ENCODE measurements at places on chromosomes 11 and 22.

GRCh38 chr11:2815762-2816496, 69.6 kb downstream of the CDKN1C start:
- DNase-seq = no peak

GRCh38 chr11:77167791-77168190, 39.7 kb downstream of the MYO7A start:
- no peak for DNase-seq

- peak; percentile 25 for DNase-seq
Observed at GRCh38 chr11:6667733-6668374, 12.2 kb upstream of the DCHS1 start.

DNA sequence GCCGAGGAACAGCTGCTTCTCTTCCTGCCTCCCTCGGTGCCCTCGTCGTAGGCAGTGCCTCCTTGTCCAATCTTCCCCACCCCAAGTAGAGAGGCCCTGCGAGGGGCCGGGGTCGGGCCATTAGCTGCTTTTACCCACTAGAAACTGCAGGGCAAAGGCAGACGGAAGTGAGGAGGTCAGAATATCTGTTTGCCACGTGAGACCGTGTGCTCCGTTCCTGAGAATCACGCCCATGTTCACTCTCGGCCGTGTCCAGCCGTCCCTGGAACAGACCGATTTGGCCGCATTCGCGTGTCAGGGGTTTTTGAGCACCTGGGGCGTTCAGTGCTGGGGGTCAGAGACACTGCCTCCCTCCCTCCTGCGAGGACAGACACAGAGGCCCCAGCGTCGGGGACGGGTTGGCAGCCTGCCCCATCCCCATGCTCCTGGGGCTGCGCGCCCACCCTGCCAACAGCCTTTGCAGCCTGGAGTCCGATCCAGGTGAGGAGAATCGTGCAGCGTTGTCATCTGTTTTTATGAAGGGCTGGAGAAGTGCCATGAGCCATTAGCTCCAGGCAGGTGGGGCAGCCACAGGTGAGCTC, 982.2 kb downstream of the BRD1 start:
- DNase-seq = no peak

DNA sequence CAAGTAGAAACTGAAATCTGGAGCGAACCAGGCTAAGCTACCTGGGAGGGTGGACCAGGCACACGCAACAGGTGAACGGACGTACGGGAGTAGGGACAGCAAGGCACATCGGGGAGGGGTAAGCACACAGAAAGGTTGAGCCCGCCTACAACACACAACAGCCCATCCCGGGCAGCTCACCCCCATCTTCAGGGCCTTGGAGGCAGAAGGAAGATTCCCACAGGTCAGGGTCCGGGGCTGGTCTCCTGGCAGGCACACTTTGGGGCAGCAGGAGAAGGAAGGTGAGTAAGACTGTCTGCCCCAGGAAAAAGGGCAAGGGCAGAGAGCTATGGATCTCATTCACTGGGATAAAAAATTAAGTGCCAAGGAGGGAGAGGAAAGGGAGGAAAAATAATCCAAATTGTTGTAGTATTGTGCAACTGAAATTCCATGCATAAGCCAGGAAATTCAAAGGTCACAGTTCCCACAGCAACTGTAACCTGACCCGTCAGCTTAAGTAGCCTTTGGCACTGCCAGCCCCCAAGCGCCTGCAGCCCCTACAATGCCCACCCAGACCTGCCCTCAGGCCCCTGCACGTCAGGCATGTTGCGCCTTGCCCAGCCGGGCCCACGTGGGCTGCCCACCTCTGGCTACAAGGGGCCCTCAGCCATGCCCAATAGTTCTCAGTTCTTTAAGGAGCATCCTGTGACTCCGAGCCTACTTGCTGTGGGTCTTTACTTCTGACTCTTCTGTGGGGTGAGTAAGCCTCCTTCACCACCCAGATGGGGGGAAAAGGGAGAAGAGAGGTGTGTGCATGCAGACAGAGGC, 51.8 kb downstream of the MICAL3 start:
- DNase-seq = no peak

- DNase-seq = no peak
Observed at GRCh38 chr11:45024316-45024715, 73.6 kb upstream of the TP53I11 start.

GRCh38 chr22:38837414-38837928, 6.4 kb downstream of the NPTXR start:
- no peak for DNase-seq

DNA sequence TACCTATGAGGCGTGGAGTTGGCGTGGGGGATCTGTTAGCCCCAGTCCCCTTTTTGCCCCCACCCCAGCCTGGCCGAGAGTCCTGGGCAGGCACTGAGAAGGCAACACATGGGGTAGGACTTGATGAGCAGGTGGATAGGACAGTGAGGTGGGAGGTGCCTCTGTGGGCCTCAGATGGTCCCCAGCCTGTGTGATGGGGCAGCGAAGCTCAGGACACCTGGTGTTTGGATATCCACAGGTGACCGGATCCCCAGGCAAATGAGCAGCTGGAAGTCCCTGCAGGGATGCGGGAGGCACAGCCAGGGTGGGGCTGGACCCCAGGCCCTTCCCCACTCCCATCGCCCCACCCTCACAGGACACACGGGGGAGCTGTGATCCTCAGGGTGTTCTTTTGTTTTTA, 9.7 kb downstream of the FBLN1 start:
- no peak for DNase-seq

DNA sequence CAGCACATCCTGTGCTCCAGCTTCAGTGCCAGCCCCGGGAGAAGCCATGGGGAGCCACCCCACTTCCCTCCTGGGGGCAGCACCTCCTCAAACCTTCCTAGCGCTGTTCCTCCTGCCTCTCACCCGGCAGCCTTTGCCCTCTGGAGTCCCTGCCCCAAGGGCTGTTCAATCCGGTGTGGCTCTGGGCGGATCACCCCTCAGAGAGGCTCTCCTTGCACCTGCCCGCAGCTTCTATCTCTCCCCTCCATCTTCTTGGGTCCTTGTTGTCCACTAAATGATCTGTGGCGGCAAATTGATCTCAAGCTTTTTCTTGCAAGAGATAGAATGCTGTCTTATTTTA, 18.1 kb upstream of the CDKN1C start:
- no peak for DNase-seq

DNA sequence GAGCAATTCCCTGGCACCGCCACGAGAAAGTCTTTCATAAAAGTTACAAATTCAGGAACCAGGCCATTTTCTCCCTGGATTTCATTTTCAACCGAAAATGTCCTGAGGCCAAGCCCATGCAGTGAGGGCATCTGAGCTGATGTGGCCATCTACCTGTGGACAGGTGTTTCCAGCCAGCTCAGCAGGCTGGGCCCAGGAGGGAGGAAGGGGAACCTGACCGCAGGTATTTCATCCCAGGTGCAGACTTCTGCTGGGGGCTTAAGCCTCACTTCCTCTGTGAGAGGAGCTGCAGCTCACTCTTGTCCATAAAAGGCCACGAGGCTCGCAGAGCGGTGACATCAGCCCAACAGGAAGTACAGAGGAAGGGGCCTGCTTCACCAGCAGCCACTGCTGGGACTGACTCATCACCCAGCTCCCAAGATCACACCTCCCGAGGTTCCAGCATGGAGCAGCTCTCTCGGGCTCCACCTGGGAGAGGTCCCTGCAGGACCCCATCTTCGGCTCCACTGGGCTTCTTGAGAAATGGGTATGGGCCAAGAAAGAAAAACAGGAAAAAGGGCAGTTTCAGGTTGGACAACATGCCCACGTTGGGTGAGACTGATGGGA, 56.4 kb downstream of the MYH9 start:
- DNase-seq = peak; percentile 77

- DNase-seq = no peak
Observed at GRCh38 chr11:128346804-128347203, 240.6 kb downstream of the ETS1 start.

DNA sequence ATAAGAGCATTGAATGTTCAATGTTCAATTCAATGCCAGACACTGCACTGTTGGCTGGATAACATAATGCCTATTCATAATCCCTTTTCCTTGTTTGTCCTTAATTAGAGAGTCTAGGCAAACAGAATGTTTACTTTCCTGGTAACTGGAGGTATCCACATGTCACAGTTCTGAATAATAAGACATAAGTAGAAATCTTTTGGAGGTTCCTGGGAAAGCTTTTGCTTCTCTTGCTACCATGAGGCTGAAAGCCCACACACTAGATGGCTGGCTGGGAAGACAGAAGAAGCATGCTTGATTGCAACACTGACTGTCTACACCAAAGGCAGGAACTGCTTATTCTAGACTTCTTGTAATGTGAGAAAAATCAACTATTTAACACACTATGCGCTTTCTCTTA, 79.5 kb downstream of the GAB2 start:
- DNase-seq = no peak

- no peak for DNase-seq
Observed at GRCh38 chr11:78428266-78428636, 10.6 kb upstream of the GAB2 start.

DNA sequence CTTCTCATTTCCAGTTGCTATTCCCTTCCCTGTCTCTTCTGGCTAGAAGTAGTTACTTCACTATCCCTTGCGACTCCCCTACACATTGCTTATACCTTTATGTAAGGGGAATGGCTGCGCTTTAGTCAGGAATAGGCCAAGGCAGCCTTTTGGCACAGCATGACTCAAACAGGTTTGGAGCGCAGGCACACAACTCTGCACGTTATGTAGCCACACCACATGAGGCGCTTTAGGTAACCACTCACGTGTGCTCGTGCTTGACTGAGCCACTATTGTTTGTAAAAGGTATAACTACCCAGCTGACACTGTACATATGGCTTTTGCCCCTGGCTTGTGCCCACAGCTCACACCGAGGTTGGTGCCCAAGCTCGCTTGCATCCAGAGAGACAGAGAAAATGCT, 46.7 kb upstream of the LIPT2 start:
- DNase-seq = no peak

DNA sequence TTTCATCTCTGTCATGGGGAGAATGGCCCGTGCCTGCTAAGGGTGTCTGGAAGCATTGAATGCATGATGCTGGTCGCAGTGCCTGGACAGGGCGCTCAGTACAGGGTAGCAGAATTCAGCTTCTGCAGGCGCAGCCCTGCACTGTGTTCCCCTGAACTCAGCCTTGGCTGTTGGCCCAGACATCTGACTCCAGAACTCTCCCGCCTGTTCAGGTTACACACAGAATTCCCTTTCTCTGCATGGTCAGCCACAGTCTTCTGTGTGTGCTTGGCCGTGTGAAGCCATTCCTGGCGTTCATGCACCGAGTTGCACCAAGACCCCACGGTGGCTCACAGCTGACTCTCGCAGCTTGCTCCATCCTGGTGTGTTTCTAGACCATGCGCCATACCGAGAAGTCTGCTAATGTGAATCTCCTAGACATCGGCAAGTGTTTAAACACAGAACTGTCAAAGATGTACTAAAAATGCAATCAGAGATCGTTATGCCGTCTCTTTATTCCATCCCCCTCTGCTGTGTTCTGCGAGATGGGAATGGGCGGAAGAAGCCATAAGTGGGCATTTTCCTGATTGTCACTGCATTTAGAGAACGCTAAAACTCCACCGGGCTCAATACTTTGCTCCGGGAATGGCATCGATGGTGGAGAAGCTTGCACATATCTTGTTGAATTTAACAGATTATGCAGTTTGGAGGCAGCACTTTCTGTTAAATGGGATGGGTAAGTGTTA, 55.6 kb downstream of the MPPED1 start:
- no peak for DNase-seq

- DNase-seq = no peak
Observed at GRCh38 chr22:50313600-50313999, 6.2 kb upstream of the PLXNB2 start.

- no peak for DNase-seq
Observed at GRCh38 chr11:78190871-78191538, 2.3 kb downstream of the USP35 start.

DNA sequence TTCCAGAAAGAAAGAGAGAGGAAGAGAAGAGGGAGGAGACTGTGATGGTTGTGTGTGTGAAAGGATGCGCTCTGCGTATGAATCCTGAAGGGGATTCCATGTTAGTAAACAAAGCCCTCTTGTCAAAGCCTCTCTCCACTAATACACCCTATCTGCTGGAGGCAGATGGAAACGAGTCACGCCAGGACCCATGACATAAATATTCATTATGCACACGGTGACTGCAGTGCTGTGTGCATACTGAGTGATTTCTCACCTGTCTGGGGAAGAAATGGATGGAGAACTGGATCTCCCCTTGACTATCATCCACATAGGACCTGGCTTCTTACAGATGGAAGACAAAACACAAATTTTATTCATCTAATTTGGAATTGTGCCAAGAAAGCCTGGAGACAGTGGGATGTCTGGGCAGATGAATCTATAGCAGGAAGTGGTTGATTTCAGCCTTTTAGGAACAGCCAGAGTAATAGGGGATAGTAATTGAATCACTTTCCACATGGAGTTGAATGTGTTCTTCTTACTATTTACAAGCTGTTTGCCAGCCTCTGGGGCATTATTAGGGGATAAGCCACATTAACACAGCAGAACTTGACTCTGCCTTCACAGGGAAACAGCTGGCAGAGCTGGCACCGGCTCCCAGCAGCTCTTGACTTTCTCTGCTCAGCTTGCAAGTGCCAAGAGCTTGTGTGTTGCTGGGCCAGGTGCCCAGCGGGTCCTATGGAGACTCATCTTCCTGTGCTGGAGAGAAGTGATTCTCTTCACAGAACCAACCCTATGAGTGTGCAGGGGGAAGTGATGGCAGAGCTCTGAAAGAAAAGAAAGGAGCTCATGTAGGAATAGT, 9.0 kb downstream of the MTNR1B start:
- DNase-seq = no peak

DNA sequence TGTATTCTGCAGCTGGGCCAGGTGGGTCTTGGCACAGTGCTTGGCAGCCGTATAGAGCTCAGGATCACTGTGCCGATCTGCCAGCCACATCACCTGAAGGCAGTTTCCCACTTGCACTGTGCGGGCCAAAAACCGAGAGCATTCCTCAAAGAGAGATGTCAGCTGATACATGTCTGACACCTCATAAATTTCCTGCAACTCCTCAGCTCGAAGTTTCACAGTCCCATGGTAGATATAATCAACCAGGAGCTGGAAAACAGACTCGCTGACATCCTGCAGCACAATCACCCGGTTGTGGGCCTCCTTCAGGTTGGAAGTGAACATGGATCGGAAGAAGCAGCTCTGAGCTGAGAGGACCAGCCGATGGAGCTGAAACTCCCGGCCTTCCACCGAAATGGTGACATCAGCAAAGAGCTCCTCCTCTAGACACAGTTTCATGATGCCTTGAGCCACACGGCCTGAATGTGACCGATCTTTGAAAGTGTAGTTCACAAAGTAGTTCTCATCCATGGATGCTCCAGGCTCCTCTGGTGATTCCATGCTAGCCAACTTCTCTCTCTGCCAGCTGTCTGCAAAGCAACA, 1.2 kb downstream of the KBTBD4 start:
- no peak for DNase-seq

DNA sequence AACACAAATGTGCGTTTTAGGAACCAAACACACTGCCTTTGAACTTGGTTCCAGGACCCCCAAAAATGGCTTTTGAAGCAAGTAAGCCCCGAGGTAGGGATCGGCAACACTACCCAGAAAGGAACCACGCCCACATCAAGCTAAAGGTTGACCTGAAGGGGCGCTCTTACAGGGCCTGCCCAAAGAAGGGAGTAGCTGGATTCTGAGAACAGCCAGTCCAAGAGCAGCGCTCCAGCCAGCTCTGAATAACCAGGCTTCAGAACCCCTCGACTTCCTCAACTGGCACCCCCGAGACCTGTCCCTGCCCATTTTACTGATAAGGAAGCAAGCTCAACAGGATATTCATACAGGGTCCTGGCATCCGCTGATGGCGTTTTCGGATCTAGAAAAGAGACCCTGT, 18.9 kb upstream of the MOB2 start:
- DNase-seq = no peak

- no peak for DNase-seq
Observed at GRCh38 chr11:119205080-119205479, 1.1 kb upstream of the CBL start.
